ENCODE measurements at places on chromosomes 5 and 9.

DNA sequence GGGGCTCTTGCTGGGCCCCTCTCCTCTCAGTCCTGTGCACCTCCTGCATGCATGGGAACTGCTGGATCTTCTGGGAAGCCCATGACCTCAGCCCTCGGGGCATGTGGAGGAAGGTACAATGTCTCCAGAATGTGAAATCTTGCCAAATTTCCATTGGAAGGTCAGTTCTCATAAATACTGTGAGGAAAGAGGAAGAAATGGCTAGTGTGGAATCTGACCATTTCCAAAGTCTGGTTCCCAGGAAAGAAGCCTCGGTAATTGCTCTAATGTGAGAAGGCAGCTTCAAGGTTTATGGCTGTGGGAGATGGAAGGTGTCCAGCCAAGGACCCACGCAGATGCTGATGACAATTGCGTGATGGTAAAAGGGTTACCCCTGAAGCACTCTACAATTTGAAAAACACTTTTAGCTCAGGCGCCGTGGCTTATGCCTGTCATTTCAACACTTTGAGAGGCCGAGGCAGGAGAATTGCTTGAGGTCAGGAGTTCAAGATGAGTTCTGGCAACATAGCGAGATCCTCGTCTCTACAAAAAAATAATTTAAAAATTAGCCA lies 8.1 kb upstream of the IL17B start:
- DNase-seq, result no peak

- DNase-seq, result peak; percentile 30
Measured at GRCh38 chr9:36748322-36748899, 175.7 kb downstream of the MELK start.

GRCh38 chr5:38905516-38905915 lies 59.7 kb downstream of the OSMR start:
- no peak for DNase-seq

DNA sequence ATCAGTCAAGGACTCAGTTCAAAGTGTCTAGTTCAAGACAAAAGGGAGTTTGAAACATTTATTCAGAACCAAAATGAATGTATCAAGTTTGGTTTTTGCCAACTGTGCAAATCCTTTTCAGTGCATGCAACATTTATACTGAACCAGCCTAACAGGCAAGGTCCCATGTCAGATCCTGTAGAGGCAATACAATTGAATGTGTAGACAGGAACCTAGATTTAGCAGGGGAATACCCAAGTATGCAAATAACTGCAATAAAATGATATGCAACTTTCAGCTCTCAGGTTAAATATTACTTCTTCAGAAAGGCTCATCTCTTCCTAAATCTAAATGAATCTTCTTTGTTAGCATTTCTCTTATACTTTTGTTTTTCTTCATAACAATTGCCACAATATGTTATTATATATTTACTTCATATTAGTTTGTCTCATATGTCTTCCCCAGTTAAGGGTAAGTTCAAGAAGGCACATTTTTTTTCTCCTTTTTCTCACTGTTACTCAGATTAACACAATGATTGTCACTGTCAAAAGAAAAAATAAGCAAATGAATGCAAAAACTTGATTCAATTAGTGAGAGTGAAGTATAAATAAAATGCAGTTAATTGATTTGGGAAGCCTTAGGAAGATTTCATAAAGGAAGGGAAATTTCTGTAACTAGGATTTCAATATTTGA lies 163.9 kb upstream of the RASA1 start:
- DNase-seq, result no peak

DNA sequence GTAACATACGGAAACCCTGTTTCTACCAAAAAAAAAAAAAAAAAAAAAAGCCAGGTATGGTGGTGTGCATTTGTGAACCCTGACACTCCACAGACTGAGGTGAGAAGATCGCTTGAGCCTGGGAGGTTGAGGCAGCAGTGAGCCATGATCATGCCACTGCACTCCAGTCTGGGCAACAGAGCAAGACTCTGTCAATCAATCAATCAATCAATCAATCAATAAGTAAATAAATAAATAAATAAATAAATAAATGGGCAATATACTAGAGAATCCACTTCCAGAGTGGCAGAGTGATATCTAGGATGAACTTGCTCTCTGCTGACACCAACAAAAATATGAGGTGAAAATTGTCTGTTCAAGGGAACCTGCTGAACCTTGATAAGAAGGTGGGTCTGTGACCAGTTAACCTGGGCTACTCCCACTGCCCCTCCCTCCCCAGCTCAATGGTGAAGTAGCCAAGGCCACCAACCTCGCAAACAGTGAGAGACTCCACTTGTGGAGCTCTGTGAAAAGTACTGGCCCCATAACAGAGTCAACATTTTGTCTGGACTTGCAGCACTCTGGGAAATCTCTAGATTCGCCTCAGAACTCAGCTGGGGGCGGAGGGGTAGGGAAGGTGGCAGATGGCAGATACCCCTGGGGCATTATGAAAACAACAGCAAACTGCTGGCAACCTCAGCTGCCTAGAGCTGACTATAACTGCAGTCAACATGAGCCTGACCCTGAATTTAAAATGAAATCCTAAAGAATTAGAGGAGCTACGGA lies 163.7 kb downstream of the ROR2 start:
- no peak for DNase-seq

DNA sequence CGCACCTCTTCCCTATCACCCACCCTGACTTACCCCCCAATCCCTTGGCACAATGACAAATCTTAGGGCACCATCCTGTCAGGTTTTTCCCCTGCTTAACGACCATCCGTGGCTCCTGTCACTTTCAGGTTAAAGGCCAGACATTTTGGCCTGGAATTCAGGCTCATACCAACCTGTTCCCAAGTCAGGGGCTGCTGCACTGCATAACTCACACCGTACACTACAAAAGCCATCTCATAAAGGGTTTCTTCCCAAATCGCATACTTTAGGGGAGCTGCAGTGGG lies 7.5 kb upstream of the AKNA start:
- no peak for DNase-seq

DNA sequence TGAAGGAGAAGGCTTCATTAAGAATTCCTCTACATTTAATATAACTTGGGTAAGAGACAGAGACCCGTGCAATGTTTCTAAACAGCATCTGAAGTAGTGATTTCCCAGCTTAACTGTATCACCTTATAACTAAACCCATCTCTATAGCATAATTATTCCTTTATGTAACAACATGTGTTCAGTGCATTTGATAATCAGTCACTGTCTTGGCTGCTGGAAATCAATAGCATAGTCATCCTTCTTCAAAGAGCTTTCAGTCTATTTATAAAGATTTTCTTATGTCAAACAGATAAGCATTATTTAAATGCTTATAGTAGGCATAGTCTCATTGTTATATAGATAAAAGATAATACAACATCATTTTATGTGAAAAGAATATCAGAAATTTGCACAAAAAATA lies 80.1 kb upstream of the TYRP1 start:
- no peak for DNase-seq

DNA sequence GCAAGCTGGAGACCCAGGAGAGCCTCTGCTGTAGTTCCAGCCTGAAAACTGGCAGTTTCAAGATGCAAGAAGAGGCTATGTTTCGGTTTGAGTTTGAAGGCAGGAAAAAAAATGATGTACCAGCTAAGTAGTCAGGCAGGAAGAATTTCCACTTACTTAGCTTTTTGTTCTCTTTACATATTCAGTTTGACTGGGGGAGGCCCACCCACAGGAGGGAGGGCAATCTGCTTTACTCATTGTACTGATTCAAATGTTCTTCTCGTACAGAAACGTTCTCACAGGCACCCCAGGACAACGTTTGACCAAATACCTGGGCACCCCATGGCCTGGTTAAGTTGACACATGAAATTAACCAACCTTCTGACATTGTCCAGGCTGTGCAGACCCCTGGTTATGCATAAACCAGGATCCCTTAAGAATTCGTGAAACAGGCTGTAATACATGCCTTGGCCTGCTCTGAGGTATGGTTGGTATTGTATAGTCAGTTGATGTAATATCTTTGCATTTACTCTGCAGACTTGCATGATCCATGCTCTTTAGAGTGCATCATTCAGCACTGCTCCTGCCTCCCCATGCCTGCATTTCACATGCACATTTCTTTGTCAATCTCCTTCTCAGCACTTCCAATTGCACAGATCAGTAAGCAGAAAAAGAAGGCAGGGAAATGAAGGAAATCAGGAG lies 687.1 kb downstream of the TAF11L14 start:
- DNase-seq, result no peak

GRCh38 chr5:168274406-168274805 lies 17.0 kb upstream of the WWC1 start:
- no peak for DNase-seq

DNA sequence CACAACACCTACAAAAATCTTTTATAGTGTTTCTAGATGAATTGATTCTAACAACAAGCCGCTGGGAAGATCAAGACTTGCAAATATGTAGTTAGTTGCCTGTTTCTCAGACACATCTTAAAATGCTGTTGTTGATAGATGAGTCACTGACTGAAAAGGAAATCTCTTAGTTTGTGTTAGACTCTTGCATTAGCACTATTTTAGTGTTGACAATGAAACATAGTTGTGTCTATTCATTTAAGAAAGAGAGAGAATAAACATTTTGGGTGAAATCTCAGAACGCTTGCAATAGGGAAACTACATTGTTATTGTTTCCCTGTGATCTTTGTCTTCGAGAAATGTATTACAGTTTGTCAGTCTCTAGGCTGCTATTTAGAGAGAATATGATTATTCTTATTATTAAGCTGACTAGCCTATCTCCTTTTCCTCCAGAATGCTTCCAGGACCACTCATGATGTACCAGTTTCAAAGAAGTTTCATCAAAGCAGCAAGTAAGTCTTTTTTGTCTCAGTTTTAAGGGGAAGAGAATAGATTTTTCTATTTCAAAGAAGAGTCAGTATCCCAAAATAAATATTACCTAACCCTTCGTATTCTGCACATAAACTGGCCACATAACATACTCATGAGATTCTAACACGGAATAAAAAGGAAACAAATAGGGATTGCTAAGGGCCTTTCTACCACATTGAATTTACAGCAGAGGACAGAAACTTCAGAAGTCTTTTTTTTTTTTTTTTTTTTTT lies 285.6 kb downstream of the ARHGAP26 start:
- DNase-seq, result no peak

DNA sequence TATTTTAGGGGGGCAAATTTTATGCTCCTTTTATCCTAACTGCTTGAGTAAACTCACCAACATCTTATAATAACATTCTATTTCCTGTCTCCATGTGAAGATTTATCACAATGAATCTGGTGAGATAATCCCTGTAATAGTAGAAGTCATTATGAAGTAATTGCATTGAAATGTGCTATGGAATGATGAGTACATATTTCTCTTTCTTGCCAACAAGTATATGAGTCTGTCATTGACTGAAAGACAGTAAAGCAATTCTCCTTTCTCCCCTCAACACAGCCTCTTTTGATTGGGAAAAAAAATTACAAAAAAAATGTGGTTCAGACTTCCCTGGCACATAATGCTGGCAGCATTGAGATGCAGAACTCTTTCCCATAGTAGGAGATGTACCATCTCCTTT lies 459.2 kb upstream of the RGMB start:
- no peak for DNase-seq

DNA sequence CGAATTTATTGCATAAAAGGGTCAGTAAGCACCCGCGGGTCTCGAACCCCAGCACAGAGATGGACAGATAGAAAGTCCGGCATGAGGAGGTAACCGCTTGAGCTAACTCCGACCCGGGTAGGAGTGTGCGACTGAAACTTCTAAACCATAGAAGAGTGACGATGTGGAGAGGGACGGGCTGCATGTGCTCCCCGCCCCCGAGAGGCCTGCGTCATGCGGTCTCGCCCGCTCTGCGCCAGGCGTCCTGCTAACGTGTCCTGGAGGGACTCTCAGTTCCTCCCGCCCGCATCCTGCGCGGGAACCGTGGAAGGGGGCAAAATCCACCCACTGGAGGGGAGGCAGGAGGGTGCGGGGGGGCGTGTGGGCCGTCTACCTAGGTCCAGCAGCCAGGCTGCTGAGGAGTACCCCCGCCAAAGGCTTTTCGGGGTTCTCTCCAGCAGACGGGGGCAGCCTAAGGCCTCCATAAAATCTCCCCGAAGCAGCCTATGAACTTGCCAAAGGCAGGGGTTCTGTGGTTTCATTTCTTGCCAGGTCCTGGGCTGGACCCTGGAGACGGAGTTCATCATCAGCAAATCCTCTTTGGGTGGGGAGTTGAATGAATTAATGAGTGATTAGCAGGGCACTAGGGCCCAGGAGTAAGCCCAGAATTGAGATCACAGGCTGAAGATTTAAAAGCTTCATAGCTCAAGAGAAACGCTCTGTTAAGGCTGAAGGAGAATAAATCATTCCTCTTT lies 51.9 kb downstream of the TGFBI start:
- DNase-seq, result peak; percentile 80

DNA sequence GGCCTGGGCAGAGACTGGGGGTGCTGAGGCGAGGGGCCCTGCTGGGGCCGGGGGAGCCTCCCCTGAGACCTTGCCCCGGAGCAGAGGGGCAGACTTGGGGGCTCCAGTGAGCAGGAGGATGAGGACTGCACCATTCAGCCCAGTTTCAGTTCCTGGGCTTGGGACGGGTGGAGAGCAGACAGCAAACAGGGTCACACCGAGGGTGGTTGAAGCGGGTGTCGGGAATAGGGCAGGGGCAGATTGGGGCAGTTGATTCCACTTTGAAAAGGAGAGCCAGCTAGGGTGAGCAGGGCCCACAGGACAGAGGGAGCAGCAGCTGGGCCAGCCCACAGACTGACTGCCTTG lies 4.5 kb downstream of the GRK6 start:
- DNase-seq, result no peak

DNA sequence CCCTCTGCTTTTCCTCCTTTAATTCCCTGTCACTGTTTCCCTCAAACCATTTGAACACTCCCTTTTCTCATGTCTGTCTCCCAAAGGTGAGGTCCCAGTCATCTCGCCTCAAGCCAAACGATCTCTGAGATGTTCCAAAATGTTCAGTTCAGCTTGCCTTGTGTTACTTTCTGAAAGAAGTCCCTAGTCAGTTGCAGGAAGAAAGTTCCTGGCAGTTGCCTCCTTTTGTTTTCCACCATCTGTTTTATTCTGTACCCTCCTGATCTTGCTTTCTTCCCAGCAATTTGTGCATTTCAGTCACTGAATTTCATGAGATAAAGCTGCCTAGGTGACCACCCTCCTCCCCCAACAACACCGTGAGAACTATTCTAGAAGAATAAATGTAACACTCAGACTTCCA lies 277.5 kb downstream of the EPB41L4A start:
- DNase-seq, result no peak

GRCh38 chr9:133682818-133683585 lies 46.8 kb downstream of the DBH start:
- no peak for DNase-seq

GRCh38 chr9:37035648-37036370 lies 1.7 kb upstream of the PAX5 start:
- DNase-seq, result peak; percentile 30

DNA sequence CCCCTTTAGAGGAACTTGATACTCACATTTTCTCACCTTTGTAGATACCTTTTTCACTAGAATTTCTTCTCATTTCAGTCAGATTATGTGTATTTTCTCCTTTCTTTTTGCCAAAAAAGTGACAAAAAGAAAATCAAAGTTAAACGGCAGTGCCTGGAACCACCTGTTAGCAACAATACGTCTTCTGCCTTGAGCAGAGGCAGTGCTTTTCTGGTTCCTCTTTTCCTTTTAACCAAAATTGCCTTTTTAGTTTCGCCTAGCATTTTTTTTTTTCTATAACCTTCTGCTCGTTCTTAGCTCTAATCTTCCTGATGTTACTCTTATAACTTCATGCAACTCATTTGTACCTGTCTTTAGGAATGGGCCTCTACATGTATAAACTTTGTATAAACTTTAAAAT lies 26.1 kb downstream of the SMIM32 start:
- DNase-seq, result no peak

- no peak for DNase-seq
Measured at GRCh38 chr5:113474100-113474728, 14.0 kb downstream of the MCC start.
